ENCODE measurements at places on chromosomes 12 and 14. TPM values are rescaled to one million over a fixed set of nuclear protein-coding genes. Genes with fewer than 3 reads are reported as not detected.

The ALDH2 gene
- 35.1 TPM for total RNA-seq

The FOXN4 gene
- not detected for total RNA-seq

The EEF1AKMT3 gene
- total RNA-seq, result 5.9 TPM

The SYNDIG1L gene
- under 0.01 TPM for total RNA-seq

The CLEC2A gene
- not detected for total RNA-seq

The PMCH gene
- 0.22 TPM for total RNA-seq

The KLHDC2 gene
- 82.0 TPM for total RNA-seq

The KCNA5 gene
- not detected for total RNA-seq

The BATF gene
- total RNA-seq, result 0.65 TPM

The GXYLT1 gene
- total RNA-seq, result 13.9 TPM

The EPYC gene
- total RNA-seq, result 0.76 TPM

The SERPINA5 gene
- 4.6 TPM for total RNA-seq

The COX8C gene
- total RNA-seq, result not detected

The GRIN2B gene
- total RNA-seq, result not detected

The LRIG3 gene
- total RNA-seq, result 197 TPM

The MIP gene
- 0.26 TPM for total RNA-seq

The ITGA5 gene
- 294 TPM for total RNA-seq

The OR11H12 gene
- total RNA-seq, result not detected

The PPP4R4 gene
- total RNA-seq, result 6.6 TPM

The CCDC38 gene
- total RNA-seq, result 0.39 TPM
